Thyroid gland (tissue), 4 donors: ENCODE measurements at places on chromosomes 11 and 22.

- no peaks in the 10 kb centered on the region for H3K4me1 ChIP-seq
- H3K27me3 ChIP-seq, result no peaks in the 10 kb centered on the region
- peak; percentile 16 for DNase-seq
- H3K27ac ChIP-seq, result no peak overlapping the region
- no peaks in the 10 kb centered on the region for H3K36me3 ChIP-seq
Observed at GRCh38 chr11:61266602-61267001, 25.6 kb downstream of the PGA5 start.

DNA sequence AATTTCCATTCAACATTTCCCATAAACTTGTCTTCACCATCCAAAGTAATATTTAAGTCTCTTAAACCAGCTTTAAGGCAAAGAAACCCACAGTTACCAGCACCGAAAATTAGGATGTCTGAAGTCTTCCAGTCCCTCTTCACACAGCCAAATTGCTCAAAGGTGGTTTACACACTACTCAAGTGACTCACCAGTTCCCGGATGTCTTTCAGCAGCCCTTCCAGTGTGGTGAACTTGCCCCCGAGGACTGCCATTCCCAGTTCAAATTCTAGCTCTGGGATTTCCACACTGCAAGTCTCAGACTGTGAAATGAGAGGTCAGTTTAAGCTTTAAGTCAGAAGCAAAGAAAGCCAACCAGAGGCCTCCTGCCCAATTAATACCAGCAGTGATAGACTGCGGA, 5.1 kb downstream of the ZPR1 start:
- H3K36me3 ChIP-seq, result peaks cover 78% of the 10 kb centered on the region
- no peak for DNase-seq
- H3K27ac ChIP-seq, result no peak overlapping the region
- no peaks in the 10 kb centered on the region for H3K27me3 ChIP-seq
- no peaks in the 10 kb centered on the region for H3K4me1 ChIP-seq

GRCh38 chr22:23385678-23386631, 194.1 kb downstream of the IGLL1 start:
- peak; percentile 78 for DNase-seq
- no peak overlapping the region for H3K4me3 ChIP-seq
- H3K4me1 ChIP-seq, result peaks cover 17% of the 10 kb centered on the region
- H3K27me3 ChIP-seq, result no peaks in the 10 kb centered on the region
- H3K27ac ChIP-seq, result no peak overlapping the region

DNA sequence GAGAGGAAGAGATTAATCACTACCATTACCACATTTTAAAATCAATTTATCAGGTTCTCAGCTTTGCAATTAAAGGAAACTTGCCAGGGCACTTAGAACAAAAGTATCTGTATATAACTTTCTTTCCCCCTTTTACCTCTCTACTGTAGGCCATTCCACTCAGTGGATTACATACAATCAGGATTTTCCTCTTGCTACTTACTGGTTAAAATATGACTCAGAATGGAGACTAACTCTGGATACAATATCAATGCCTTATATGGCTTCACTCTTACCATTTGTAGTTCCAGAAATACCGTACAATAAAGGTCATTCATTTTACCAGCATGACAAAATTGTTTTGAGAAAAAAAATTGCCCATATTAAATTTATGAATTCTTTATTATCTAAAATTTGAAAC, 706.8 kb downstream of the KCNA4 start:
- no peaks in the 10 kb centered on the region for H3K4me1 ChIP-seq
- H3K27me3 ChIP-seq, result no peaks in the 10 kb centered on the region
- H3K27ac ChIP-seq, result no peak overlapping the region
- DNase-seq, result no peak
- no peaks in the 10 kb centered on the region for H3K36me3 ChIP-seq

GRCh38 chr22:46998331-46998730, 235.9 kb downstream of the TBC1D22A start:
- H3K4me3 ChIP-seq, result no peak overlapping the region
- peaks cover 26% of the 10 kb centered on the region for H3K4me1 ChIP-seq
- no peaks in the 10 kb centered on the region for H3K36me3 ChIP-seq
- no peak for DNase-seq
- no peak overlapping the region for H3K27ac ChIP-seq
